ENCODE measurements at places on chromosomes 16 and 17. TPM values are rescaled to one million over a fixed set of nuclear protein-coding genes. Genes with fewer than 3 reads are reported as not detected.

The NLE1 gene
- 30.0 TPM for total RNA-seq

The PYY gene
- total RNA-seq = not detected

The ETV4 gene
- total RNA-seq = 2.1 TPM

The FBXW10 gene
- total RNA-seq = not detected

The CCDC182 gene
- total RNA-seq = not detected

The ATPAF2 gene
- 166 TPM for total RNA-seq

The CLDN9 gene
- not detected for total RNA-seq

The MT1A gene
- total RNA-seq = not detected

The QPRT gene
- total RNA-seq = 21.2 TPM

The DLX3 gene
- not detected for total RNA-seq

The PLLP gene
- total RNA-seq = not detected

The SEPTIN12 gene
- not detected for total RNA-seq

The CDRT15 gene
- total RNA-seq = not detected

DNA sequence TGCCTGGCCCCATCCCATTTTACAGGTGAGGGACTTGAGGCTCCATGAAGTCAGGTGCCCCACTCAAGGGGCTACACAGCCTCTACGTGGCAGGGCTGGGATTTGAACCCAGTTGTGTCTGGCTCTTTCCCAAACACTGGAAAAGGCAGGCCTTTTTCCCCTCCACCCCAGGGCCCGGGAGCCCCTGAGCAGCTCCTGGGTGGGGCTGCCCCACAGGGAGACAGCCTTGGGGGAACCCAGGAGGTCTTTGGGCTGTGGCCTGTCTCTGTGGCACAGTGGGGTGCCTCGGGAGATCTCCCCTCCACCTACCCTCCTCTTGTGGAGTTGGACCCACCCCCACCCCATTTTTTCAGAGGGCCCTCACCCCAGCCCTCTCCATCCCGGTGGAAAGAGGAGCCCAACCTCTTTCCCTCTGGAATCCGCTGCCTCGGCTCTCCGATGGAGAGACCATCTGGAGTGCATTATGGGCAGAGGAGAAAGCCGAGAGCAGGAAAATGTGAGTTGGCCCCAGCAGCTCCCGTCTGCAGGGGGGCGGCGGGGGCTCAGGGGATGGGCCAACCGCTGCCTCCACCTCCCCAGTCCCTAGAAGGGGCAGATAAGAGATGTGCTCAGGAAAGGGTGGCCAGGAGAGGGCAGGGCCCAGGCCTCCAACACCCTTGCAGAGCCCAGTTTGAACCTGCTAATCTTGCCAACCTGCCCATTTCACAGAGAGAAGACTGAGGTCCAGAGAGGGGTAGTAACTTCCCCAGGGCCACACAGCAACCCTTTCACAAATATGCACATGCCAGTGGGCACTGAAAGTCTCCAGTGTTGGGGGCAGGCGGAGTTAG lies 15.4 kb upstream of the TMEM92 start:
- DNase-seq = peak; percentile 69

DNA sequence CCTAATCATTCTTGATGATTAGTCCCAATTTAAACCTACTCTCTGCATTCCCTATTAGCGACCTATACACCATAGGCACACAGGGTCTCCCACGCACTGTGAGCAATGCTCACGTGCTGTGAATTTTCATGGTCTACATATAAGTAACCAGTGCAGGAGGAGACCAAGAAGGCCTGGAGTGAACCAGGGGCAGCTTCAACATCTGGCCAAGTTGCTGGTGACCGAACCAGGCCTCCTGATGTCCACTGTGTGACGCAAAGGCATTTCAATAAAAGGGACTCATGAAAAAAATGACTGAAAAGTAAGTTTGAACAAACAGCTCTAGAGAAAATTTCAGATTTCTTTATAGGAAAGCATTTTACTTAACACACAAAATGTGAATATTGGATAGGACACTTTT lies 107.0 kb downstream of the ZFHX3 start:
- no peak for DNase-seq

- no peak for DNase-seq
These were observed 363.3 kb upstream of the CDH5 start for GRCh38 chr16:66003201-66003600.

DNA sequence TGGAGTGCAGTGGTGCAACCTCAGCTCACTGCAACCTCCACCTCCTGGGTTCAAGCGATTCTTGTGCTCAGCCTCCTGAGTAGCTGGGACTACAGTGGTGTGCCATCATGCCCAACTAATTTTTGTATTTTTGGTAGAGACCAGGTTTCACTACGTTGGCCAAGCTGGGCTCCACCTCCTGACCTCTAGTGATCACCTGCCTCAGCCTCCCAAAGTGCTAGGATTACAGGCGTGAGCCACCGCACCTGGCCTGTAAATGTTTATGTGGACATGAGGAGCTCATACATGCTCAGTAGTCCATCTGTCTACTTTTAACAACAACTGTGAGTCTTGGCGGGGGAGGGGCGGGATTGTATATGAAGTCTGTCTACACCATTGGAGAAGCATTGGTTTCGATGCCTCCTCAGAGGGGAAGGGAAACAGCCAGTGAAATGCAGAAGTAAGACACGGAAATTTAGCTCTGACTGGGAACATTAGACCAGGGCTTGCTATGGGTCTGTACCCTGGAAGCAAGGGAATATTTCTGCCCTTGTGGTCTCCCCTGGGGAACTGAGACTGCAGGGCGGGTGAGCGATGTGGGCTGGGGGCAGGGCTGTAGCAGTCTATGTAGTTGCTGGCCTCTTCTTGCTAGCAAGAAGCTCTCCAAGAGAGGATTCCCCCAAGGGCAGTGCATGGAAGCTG lies 9.3 kb downstream of the NUBP1 start:
- DNase-seq = no peak

GRCh38 chr16:57500578-57501111 lies 14.4 kb upstream of the DOK4 start:
- DNase-seq = no peak

DNA sequence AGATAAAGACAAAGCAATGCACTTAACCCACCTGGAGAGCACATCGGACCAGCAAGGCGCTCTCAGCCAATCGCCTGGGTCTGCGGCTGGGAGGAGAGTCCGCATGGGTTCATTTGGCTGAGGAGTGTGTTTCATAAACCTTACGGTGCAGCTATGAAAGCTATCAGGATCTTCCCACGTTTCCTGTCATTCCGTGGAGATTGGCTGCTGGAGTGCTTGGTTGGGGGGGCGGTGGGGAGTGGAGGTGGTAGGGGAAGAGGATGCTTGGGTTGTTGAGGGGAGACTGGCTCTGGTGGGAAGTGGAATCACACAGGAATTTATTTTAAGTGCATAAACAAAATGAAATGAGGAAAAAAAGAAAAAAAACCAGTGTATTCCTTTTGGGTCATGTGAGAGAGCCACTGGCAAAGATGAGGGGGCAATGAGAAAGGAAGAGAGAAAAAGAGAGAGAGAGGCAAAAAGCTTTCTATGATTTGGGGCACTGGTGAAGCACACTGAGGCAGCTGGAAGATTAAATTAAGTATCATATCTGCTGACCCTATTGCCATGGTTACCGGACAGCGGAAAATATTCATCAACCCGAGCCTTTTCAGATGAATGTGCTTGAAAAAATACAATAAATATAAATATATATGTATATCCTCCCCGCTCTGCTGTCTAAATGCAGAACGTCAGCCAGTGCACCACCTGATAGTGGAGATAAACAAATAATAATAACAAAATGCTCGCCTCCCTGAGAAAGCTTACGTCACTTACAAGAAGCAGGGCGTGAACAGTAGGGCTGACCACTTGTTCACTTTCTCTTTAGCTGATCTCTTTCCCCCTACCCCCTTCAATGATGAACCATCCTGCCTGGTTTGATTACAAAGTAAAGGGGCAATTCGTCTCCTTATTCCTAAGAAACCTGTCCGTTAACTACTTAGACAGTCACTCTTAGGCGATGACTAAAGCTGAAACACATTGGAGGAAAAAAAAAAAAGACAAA lies 457.0 kb upstream of the ZFHX3 start:
- no peak for DNase-seq

DNA sequence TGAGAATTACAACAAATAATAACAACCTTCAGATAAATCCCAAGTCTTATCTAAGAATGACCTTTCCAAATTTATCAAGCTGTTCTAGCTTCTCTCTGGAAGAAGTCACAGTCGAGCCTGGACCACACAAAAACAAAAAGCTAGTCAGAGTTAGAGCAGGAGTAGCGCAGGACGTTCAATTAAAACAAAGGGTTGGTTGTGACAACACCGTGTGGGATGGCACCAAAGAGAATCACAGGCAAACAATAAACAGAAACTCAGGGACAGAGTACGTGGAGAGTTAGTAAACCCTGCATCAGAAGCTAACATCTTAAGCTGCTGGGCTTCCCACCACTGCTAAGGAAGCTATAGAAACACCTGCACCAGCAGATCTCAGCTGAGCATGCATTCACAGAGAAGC lies 23.8 kb downstream of the ARHGAP17 start:
- no peak for DNase-seq

GRCh38 chr16:86566966-86567700 lies 504 bp downstream of the FOXC2 start:
- no peak for DNase-seq

- no peak for DNase-seq
These were observed 48.5 kb downstream of the RAI1 start for GRCh38 chr17:17729620-17730249.

- DNase-seq = no peak
These were observed 9.2 kb upstream of the GLIS2 start for GRCh38 chr16:4306470-4307214.

- no peak for DNase-seq
These were observed 36.7 kb downstream of the CMIP start for GRCh38 chr16:81481207-81481821.

GRCh38 chr17:59761385-59762048 lies 54.1 kb downstream of the VMP1 start:
- no peak for DNase-seq

DNA sequence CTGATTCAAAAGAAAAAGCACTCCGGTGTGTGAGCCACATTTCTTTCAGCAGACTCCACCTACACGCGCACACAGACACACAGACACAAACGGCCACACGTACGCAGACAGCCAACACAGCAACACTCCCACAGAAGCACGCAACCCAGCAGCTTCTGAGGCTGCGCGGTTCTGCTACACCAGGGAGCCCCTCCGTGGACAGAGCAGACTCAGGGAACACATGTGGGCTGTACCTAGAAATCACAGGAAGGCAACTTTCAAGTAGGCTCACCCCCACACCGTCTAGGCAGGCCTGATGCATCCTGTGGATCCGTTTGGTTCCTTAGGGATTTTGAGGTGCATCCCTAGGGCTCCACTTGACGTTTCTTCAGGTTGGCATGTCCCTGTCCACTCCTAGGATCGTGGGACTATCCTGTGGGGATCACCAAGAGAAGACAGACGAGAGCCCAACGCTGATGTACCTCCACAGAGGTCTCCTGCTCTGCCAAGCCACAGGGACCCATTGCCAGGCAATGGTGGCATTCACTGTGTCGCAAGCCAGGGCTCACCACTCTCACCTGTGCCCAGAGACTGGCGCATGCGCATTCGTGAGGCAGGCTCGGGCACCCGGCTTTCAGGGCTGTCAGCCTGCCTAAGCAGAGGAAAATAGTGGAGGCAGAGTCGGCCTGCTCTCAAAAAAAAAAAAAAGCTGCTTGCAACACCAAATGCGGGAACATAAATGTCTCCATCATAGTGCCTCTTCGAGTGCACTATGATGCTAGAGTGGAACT lies 2333.3 kb downstream of the TP53TG3F start:
- DNase-seq = no peak

- DNase-seq = no peak
These were observed 47.6 kb downstream of the GOSR1 start for GRCh38 chr17:30524847-30525246.

DNA sequence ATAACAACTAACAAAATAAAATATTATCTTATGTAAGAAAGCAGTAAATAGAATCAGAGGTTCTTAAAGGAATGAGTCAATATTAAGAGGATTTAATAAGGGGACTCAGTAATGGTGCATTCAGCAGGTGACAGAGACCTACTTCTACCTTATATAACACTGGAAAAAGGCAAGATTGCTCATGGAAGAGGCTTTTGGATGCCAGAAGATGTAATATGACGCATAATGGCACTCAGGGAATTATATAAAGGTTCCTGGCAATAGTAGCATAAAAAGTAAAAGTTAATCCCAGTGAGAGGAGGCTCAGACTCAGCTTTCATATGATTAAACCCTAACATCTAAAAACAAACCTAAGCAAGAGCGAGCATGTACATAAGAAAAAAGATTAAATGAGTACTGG lies 136.0 kb upstream of the NACA2 start:
- no peak for DNase-seq

DNA sequence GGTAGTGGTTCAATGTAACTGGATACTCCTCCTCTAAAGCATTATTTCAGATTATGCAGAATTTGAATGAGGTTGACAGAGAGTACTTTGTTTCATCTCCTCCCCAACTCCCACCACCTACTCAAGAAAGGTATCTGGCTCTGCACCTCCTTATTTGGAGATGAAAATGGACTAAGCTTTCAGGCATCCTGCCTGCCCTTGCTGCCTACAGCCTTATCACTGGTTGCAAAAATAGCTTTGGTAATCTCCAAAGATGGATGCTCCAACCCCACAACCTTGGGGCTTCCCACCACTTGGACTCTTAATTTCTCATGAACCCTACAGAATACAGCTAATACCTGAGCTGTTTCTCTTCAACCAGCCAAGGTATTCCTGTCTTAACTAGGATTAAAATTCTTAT lies 45.3 kb upstream of the CORO6 start:
- DNase-seq = no peak

DNA sequence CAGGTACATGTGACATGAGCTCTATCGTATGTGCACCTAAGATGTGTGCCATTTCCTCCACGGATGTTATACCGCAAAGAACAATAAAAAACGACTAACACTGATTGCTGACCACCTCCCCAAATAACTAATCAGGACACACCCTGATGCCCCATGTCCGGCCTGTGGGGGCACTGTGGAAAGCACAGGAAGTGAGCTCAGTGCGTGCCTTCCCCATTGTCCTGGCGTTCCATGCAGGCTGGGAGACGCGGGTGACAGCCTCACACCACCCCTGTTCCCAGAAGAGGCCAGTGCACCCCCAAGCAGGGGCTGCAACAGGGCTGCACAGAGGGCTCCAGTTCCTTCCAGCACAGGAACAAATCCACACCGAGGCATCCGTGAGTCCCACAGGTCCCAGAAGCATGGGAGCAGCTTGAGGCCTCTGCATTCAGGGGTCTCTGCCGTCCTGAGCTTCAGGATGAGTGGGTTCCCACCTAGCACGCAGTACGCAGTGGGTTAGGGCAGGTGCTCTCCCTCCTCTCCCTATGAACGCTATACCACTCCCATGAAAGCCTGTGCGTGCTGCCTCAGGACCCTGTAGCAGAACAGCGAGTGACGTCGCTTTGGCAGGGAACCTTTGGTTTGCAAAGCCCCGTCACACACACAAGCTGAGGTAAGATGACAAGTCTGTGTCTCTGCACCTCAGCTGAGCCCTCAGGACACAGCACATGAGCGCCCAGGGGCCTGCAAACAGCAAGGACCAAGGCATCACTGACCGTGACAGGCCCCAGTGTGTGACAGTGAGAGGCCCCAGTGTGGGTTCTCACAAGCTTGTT lies 117.7 kb downstream of the ZNF778 start:
- DNase-seq = no peak

- DNase-seq = peak; percentile 29
These were observed 56.1 kb downstream of the YPEL2 start for GRCh38 chr17:59387351-59388068.

GRCh38 chr16:23642246-23642774 lies 1.0 kb downstream of the DCTN5 start:
- DNase-seq = no peak

GRCh38 chr16:982145-983043 lies 824 bp downstream of the SOX8 start:
- no peak for DNase-seq

- no peak for DNase-seq
These were observed 36.9 kb downstream of the SNTB2 start for GRCh38 chr16:69223882-69224281.
